ENCODE measurements at places on chromosomes 5 and 9. TPM values are rescaled to one million over a fixed set of nuclear protein-coding genes. Genes with fewer than 3 reads are reported as not detected.

The ATG10 gene
- 8.5 TPM for total RNA-seq

DNA sequence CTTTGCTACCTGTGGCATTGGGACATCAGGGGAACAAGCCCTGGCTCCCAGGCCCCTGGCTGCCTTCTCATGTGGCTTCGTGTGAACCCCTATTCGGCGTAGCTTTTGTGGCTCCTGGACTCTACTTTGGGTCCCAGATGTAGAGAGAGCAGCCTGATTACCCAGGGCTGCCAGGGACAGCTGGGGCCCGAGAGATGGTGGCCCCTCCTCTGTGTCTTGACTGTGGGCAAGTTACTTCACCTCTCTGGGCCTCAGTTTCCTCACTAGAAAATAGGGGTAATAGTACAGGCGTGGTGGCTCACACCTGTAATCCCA is 2.0 kb downstream of the PKN3 start:
- H3K27ac ChIP-seq: no peak overlapping the region
- no peaks in the 10 kb centered on the region for H3K36me3 ChIP-seq
- peaks cover 12% of the 10 kb centered on the region for H3K4me1 ChIP-seq

- H3K36me3 ChIP-seq: peaks cover 5% of the 10 kb centered on the region
- H3K4me3 ChIP-seq: no peak overlapping the region
- no peak overlapping the region for H3K27ac ChIP-seq
- no peak for DNase-seq
- no peaks in the 10 kb centered on the region for H3K27me3 ChIP-seq
These were observed 53.2 kb downstream of the ANKRD33B start for GRCh38 chr5:10617103-10617502.

DNA sequence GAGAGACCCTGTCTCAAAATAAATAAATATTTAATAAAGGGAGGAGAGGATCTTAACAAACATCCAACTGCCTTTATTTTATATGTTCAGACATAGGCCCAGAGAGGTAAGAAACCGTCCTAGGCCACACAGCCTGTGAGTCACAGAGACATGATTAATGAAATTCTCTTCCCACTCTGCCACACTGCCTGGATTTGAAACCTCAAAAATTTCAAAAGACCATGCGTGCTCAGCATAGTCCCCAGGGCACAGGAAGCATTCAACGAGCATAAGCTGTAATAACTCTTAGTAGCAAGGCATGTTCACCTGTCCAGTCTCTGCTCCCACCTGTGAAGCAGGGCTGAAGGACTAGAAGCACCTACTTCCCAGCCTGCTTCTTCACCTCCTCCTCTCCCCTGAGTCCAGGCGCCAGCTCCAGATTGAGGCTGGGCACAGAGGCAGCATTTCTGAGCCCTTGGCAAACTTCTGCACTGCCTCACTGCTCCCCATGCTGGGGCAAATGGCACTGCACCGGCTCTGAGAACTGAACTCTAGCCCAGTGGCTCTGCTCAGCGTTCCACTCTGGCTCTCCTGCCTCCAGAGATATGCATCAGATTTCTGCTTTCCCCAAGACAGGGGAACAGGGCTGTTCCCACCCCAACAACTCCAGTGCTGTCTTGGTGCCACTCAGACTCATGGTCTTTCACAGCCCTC is 1.1 kb downstream of the FAT2 start:
- H3K27ac ChIP-seq: no peak overlapping the region
- H3K36me3 ChIP-seq: no peaks in the 10 kb centered on the region
- no peak overlapping the region for H3K4me3 ChIP-seq
- no peak for DNase-seq
- H3K4me1 ChIP-seq: no peaks in the 10 kb centered on the region

DNA sequence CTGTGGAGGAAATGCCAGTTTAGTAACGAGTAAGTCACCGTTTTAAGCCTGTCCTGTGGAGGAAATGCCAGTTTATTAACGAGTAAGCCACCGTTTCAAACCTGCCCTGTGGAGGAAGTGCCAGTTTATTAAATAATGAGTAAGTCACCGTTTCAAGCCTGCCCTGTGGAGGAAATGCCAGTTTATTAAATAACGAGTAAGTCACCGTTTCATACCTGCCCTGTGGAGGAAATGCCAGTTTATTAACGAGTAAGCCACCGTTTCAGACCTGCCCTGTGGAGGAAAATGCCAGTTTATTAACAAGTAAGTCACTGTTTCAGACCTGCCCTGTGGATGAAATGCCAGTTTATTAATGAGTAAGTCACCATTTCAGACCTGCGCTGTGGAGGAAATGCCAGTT is 18.9 kb upstream of the PDCD6 start:
- no peak overlapping the region for H3K4me3 ChIP-seq
- no peak for DNase-seq
- H3K27ac ChIP-seq: peak overlapping the region; percentile 78
- H3K4me1 ChIP-seq: peaks cover 12% of the 10 kb centered on the region
- no peaks in the 10 kb centered on the region for H3K27me3 ChIP-seq

GRCh38 chr5:16681876-16682275 is 65.1 kb upstream of the RETREG1 start:
- no peak for DNase-seq
- no peak overlapping the region for H3K27ac ChIP-seq
- H3K4me3 ChIP-seq: no peak overlapping the region
- peaks cover 1% of the 10 kb centered on the region for H3K27me3 ChIP-seq
- H3K36me3 ChIP-seq: no peaks in the 10 kb centered on the region

DNA sequence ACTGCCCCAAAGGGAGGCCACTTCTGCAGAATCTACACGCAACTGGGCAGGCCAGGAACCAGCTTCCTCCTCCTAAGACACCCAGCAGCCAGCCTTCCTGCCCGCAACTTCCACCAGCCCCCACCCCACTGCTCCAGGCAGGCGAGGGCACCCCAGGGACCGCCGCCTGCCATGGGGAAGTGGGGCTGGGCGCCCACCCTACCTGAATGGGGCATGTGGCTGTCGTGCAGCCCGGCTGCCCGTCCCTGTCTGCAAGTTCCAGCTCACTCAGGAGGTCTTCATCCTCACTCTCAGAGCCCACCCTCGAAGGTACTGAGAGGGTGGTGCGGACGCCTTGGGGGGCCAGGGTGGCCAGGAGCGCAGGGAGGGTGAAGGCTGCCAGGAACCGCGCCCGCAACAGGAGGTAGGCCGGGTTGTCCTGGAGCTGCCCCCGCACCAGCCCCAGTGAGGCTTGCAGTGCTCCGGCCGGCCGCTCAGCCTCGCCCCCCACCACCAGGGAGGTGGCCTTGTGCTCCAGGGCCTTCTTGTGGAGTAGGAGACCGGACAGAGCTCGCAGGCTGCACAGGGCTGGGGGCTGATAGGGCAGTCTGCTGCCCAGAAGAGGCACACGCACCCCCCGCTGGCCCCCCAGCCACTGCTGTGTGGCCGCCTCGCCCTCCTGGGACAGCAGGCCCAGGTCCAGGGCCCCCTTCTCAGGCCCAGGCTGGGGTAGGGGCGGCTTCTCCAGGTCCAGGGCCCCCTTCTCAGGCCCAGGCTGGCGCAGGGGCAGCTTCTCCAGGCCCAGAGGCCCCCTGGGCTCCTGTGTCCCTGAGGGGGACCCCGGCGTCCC is 4.1 kb upstream of the CARD9 start:
- H3K4me3 ChIP-seq: no peak overlapping the region
- DNase-seq: no peak
- H3K36me3 ChIP-seq: peaks cover 5% of the 10 kb centered on the region
- H3K27ac ChIP-seq: no peak overlapping the region

GRCh38 chr9:757246-757881 is 84.1 kb upstream of the DMRT1 start:
- H3K27ac ChIP-seq: no peak overlapping the region
- no peaks in the 10 kb centered on the region for H3K36me3 ChIP-seq
- H3K27me3 ChIP-seq: peaks cover 9% of the 10 kb centered on the region

The APBA1 gene
- total RNA-seq: 0.51 TPM

DNA sequence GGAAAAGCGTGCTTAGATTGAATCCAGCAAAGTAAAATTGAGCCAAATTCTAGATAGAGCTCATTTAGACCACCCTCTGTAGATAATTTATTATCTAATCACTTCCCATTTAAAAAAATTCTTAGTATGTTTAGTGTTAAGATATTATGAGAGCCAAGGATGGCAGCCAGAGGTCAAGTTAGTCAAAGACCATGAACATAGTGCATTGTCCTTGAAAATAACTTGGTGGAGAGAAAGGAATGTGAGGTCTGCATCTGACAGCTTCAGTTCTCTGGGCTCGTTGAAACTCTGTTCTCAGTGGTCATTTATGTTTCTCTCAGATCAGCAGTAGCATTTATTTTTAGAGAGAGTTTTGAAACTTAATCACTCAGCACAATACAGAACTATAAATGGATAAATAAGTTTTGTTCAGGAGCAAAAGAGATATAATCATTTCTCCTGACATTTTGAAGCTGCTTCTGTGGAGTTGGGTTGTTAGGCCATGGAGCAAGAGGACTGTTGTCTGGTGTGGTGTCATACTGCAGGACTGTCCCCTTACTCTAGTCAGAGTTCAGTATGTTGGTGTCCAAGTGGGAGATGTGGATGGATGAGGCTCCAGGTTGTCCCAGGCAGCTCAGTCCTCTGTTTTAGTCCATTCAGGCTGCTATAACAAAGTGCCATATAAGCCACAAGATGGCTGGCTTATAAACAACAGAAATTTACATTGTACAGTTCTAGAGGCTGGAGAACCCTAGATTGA is 337.7 kb downstream of the FBXL7 start:
- H3K4me1 ChIP-seq: no peaks in the 10 kb centered on the region
- H3K27ac ChIP-seq: no peak overlapping the region
- H3K4me3 ChIP-seq: no peak overlapping the region
- no peak for DNase-seq

DNA sequence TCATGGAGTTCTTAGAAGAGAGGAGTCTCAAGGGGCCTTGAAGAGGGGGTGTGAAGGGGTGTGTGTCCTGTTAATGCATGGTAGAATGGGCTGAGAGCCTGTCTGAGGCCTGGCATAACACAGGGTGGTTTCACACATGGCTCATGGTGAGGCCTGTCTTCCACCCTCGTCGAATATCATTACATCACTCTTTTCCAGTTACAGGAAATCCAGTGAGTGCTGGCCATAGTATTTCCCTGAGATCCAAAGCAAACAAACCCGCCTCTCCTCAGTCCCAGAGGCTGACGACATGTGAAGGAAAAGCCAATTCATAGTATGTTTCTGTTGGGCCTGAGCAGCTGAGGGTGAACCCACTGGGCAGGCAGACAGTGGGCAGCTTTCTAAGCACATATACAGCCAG is 159.4 kb upstream of the NR3C1 start:
- no peak overlapping the region for H3K27ac ChIP-seq
- H3K27me3 ChIP-seq: no peaks in the 10 kb centered on the region
- no peaks in the 10 kb centered on the region for H3K36me3 ChIP-seq

DNA sequence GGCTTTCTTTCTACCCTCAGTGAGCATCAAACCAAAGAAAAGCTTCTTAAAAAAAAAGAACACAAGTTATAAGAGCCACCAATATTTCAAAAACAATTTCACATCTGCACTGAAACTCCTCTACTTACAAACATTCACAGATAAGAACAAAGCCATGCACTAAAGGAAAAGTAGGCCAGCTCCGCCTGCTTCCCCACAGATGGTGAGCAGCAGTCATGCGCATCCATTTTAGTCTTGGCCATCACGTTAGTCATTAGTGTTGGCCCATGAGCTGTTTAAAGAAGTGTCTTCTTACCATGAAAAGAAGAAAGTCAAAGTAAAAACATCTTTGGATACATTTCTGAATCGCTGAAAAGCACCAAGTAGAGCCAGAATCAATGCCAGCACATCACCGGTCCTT is 40.0 kb upstream of the SMIM23 start:
- DNase-seq: no peak
- H3K4me1 ChIP-seq: no peaks in the 10 kb centered on the region
- H3K4me3 ChIP-seq: no peak overlapping the region
- peaks cover 5% of the 10 kb centered on the region for H3K27me3 ChIP-seq
- H3K27ac ChIP-seq: no peak overlapping the region

The FIBCD1 gene
- total RNA-seq: not detected

The PLCXD3 gene
- total RNA-seq: not detected

DNA sequence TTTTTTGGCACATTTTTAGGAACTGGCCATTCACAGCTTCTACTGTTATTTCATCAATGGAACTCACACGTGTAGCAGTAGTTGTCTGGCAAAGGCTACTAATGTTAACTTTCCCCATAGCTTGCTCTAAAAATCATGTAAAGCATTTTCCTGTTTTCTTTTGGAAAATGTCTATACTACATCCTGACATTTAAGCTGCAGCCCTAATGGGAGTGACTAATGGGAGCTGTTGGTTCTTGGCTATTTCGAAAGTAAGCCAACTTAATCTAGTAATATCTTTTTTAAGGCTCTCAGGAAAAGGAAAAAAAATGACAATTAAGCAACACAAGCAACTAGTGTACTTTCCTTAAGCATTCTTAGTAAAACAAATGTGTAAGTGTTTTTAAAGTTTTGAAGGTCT is 169.2 kb downstream of the SLC12A2 start:
- H3K36me3 ChIP-seq: no peaks in the 10 kb centered on the region
- H3K27ac ChIP-seq: no peak overlapping the region
- no peak for DNase-seq
- no peak overlapping the region for H3K4me3 ChIP-seq

GRCh38 chr5:139843991-139844390 is 48.4 kb downstream of the PSD2 start:
- H3K27ac ChIP-seq: no peak overlapping the region
- no peak overlapping the region for H3K4me3 ChIP-seq
- H3K36me3 ChIP-seq: no peaks in the 10 kb centered on the region

GRCh38 chr5:61115968-61116367 is 46.3 kb downstream of the SMIM15 start:
- H3K27ac ChIP-seq: no peak overlapping the region
- no peak for DNase-seq
- H3K27me3 ChIP-seq: no peaks in the 10 kb centered on the region
- H3K36me3 ChIP-seq: peaks cover 23% of the 10 kb centered on the region
- no peak overlapping the region for H3K4me3 ChIP-seq
- no peaks in the 10 kb centered on the region for H3K4me1 ChIP-seq

GRCh38 chr9:35526087-35526801 is 36.3 kb downstream of the RUSC2 start:
- H3K27ac ChIP-seq: no peak overlapping the region
- H3K4me3 ChIP-seq: no peak overlapping the region
- DNase-seq: no peak

GRCh38 chr5:178078197-178079010 is 34.9 kb upstream of the N4BP3 start:
- peaks cover 12% of the 10 kb centered on the region for H3K27me3 ChIP-seq
- no peak overlapping the region for H3K27ac ChIP-seq
- no peak overlapping the region for H3K4me3 ChIP-seq
- no peaks in the 10 kb centered on the region for H3K4me1 ChIP-seq
- no peak for DNase-seq
- H3K36me3 ChIP-seq: no peaks in the 10 kb centered on the region

DNA sequence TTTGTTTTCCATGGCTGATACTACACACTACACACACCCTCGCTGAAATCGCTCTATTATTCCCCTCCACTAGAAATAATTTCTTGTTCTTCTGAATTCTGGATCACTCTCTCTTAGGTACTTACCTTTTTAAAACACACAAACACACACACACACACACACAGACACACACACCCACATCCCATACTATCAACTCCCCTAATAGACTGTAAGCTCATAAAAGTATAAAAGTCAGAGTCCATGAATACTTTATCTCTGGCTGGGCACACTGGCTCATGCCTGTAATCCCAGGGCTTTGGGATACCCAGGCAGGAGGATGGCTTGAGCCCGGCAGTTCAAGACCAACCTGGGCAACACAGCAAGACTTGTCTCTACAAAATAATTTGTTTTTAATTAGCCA is 11.1 kb downstream of the STRBP start:
- no peak for DNase-seq
- no peak overlapping the region for H3K4me3 ChIP-seq
- no peaks in the 10 kb centered on the region for H3K36me3 ChIP-seq
- H3K4me1 ChIP-seq: peaks cover 10% of the 10 kb centered on the region
- H3K27me3 ChIP-seq: no peaks in the 10 kb centered on the region
- H3K27ac ChIP-seq: no peak overlapping the region

GRCh38 chr9:1292384-1292783 is 242.2 kb downstream of the DMRT2 start:
- H3K4me1 ChIP-seq: no peaks in the 10 kb centered on the region
- H3K27me3 ChIP-seq: peaks cover 2% of the 10 kb centered on the region
- no peaks in the 10 kb centered on the region for H3K36me3 ChIP-seq
- no peak overlapping the region for H3K27ac ChIP-seq
